ENCODE measurements at places on chromosomes 13 and 19. TPM values are rescaled to one million over a fixed set of nuclear protein-coding genes. Genes with fewer than 3 reads are reported as not detected.

The SPATA13 gene
- total RNA-seq = 7.9 TPM

The CALR3 gene
- not detected for total RNA-seq

The SKA3 gene
- 15.1 TPM for total RNA-seq

DNA sequence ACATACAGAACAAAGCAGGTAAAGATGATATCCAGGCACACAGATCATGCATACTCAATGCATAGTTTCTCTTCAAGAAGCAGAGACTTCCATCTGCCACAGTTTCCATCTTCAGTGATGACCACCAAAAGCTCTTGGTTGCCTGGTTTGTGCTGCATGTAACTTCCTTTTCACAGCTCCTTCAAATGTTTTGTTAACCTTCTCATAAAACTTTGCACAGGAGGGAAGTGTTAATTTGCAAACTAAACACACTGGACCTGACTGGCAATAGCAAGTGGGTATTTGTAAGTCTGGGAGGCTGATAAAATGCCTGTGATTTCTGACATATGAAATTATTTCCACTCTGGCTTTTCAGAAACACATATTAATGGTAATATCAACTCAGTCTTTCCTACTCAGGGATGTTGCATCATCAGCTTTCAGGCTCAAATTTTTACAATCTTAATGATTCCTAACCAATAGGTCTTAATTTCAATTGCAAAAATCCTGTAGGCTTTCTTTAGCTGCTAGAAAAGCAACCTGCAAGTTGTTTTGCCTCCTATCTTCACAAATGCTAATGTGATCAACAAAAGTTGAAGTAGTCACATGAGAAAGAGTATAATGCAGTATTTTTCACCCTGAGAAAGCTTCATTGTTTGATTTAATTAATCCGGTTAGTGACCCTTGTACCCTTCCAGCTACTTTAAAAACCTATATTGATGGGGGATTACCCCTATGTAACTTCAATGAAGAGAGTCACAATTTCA, 575.6 kb downstream of the DIAPH3 start:
- no peak for DNase-seq

DNA sequence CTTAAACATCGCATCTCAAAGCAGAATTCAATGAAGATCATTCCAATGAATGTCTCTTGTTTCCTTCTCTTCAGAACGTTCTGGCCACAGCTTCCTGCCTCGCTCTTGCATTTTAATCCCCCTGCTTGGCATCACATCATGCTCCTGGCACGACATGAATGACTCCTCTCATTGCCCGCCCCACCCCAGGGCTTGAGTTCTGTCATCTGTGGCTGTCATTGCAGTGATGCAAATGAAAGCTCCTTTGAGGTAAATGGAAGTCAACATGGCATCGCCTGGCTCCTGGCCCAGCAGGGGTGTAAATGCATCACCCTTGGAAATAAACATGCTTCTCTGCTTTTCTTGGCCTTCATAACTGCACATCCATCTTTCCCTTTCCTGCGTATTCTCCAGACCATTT, 48.6 kb downstream of the SCEL start:
- no peak for DNase-seq

DNA sequence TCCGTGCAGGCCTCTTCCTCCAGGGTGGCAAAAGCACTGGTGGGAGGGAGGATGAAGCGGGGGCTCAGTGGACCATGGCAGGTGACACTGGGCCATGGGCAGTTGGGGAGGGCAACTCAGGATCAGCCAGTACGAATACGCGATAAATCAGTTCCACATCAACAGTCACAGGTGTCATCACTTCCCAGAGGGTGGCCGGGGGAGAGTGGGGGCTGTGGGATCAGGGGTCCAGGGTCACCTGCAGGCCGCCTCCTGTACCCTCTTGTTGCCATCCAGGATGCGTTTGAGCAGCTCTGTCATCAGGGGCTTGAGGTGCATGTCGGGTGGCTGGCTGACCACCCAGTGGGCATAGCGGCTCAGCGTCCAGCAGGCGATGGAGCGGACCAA, 9.9 kb upstream of the FBXW9 start:
- DNase-seq = no peak

DNA sequence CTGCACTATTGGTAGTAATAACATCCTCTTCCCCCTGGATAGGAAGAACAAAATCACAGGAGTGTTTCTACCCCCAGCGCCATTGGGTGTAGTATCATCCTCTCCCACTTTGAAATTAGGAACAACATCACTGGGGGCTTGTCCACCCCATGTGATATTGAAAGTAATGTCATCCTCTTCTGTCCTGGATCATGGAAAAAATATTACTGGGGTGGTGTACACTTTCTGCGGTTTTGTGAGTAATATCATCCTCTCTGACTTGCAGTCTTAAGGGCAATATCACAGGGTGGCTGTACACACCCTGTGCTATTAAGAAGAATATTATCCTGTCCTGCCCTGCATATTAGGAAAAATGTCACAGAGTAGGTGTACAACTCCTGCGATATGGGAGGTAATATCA, 4.9 kb upstream of the RGCC start:
- no peak for DNase-seq

GRCh38 chr19:31718032-31718431, 368.8 kb upstream of the TSHZ3 start:
- no peak for DNase-seq

GRCh38 chr19:20840371-20840770, 64.3 kb downstream of the ZNF66 start:
- no peak for DNase-seq

DNA sequence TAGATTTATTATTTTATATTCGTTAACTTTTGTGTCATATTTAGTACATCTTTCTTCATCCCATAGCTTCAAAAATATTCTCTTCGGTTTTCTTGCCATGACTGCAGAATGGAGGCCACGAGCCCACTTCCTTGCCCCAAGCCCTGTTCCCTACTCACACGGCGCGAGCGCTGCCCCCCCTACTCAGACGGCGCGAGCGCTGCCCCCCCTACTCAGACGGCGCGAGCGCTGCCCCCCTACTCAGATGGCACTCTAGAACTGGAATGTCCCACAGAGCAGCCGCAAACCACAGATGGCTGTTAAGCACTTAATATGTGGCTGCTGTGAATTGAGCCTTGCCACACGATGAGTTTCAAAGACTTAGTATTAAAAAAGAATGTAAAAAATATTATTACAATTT, 102.2 kb upstream of the PEG3 start:
- no peak for DNase-seq

GRCh38 chr19:38024992-38025908, 118.2 kb downstream of the SIPA1L3 start:
- no peak for DNase-seq

GRCh38 chr19:46499692-46500091, 4.0 kb upstream of the PNMA8B start:
- DNase-seq = no peak

DNA sequence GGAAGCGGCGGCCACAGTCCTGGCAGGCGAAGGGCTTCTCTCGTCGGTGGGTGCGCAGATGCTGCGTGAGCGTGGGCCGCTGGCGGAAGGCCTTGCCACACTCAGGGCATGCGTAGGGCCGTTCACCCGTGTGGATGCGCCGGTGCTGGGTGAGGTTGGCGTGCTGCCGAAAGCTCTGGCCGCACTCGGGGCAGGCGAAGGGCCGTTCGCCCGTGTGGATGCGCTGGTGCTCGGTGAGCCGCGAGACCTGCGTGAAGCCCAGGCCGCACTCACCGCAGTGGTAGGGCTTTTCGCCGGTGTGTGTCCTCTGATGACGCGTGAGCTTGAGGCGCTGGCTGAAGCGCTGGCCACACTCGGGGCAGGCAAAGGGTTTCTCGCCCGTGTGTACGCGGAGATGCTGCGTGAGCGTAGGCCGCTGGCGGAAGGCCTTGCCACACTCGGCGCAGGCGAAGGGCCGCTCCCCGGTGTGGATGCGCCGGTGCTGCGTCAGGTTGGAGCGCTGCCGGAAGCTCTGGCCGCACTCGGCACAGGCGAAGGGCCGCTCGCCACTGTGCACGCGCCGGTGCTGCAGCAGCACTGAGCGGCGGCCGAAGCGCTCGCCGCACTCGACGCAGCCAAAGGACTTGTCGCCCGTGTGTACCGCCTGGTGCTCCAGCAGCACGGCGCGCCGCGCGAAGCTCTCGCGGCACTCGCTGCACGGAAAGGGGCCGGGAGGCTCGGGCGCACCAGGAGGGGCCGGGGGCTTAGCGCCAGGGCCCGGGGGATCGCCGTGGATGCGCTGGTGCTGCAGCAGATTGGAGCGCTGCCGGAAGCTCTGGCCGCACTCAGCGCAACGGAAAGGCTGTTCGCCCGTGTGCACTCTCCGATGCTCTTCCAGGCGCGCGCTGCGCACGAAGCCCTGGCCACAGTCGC, 4.0 kb upstream of the UBE2M start:
- no peak for DNase-seq
